Stimulated activated CD8-positive, alpha-beta memory T cell treated with anti-CD3 and anti-CD28 coated beads, Interleukin-7, amount 100 ng/mL, for 1 hour (primary cell): ENCODE measurements at places on chromosomes 1 and 21.

DNA sequence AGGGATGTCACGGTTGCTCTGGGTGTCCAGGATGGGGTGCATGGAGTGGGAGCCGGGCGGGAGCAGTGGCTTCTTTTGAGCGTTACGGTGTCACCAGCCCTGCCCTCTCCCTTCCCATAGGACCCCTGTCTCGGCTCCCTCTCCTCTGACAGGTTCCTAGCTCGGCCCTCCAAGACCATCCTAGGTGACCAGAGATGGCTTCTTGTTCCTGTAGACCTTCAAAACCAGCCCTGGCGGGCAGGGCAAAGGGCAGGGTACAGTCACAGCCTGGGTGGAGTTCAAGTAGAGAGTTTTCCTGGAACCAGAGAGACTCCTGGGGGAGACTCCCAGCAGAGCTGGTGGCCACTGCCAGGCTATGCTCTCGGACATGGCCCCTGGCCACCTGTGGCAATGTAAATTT lies 345.6 kb upstream of the AJAP1 start:
- no peak for DNase-seq

DNA sequence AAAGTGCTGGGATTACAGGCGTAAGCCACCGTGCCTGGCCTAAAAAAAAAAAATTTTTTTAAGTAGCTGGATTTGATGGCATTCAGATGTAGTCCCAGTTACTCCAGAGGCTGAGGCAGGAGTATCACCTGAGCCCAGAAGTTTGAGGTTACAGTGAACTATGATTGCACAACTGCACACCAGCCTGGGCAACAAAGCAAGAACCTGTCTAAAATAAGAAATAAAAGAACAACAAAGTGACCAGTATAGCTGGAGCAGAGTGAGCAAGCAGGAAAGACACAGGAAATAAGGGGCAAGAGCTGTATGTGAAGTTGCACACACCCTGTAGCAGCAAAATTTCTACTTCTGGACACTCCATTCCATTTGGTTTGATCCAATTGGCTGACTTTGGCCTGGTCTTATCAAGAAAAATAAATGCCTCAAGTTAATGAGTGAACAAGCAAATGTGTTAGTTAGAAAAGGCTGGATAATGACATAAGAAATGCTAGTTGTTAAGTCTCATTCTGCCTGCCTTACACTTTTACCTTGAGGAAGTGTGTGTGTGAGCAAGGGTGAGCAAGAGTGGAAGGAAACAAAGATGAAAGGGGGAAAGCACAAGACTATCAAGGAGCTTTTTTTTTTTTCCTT lies 7.9 kb downstream of the ATP5IF1 start:
- no peak for DNase-seq

GRCh38 chr1:183517401-183517800 lies 45.1 kb downstream of the SMG7 start:
- DNase-seq: no peak

DNA sequence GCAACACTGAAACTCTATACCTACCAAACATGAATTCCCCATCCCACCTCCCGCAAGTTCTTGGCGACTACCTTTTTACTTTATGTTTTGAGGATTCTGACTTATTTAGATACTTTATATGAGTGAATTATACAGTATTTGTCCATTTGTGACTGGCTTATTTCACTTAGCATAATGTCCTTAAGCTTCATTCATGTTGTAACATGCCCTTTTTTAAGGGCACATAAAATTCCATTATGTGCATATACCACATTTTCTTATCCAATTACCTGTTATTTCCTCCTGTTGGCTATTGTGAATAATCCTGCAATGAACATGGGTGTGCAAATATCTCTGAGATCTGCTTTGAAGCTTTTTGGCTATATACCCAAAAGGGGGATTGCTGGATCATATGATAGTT lies 22.0 kb upstream of the CHIT1 start:
- DNase-seq: no peak

DNA sequence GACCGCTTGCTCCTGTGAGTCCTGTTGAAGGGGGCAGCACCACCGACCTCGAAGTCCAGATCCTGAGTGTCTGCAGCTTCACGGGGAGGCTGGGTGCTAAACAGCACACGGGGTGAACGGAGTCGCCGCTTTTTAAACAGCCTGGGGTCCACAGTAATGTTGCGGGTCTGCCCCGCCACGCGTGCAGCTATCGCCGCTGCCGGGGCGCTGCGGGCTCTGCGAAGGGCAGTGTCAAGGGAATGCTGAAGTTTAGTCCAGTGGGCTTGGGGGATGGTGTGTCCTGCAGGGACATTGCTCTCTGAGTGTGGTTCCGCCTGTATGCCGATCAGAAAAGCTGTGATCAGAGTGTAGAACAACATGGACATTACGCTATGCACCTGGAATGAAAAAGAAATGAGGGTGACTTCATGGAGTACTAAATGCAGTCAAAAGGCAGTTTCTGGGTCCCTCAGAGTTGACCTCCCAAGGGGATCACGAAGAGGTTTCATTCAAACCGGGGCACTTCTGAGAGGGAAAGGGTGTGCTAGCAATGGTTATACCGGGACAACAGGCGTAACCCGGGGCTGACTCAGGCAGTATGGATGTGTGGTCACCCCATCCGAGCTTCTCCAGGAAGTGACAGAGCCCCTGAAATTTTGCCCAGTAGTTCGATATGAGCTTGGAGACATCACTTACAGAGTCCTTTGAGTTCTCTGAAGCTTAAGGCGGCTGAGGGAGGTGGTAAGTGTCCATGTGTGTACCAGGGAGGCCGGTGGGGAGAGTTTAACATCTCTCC lies 51.4 kb downstream of the NGF start:
- DNase-seq: no peak

DNA sequence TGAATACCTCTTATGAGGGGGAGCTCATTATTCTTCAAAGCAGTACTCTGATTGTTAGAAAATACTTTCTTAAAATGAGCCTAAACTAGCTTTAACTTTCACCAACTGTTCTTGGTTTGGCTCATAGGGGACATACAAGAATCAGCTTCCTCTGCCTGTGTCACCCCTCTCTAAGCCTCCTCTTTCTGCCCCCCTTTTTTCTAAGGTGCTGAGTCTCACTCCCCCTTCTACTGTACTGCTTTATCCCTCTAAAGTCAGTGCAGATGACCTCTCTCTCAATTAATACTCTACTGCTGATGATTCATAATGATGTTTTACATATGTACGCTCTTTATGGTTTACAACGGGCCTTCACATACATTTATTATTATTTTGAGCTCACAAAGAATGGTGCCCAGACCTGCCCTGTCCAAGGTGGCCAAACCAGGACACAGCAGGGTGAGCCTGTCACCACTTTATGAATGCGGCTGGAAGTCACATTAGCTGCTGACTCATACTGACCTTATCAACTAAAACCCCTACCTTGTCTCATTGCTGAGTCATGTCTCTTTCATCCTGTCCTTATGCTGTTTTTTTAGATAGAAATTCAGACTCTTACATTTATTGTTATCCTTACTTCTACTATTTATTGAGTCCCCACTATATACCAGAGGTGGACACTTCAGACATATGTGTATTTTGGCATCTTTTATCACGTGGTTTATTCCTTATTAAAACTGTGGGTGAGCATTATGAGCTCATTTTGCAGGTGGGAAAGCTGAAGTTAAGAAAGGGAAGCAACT lies 126.9 kb downstream of the RNF220 start:
- no peak for DNase-seq

DNA sequence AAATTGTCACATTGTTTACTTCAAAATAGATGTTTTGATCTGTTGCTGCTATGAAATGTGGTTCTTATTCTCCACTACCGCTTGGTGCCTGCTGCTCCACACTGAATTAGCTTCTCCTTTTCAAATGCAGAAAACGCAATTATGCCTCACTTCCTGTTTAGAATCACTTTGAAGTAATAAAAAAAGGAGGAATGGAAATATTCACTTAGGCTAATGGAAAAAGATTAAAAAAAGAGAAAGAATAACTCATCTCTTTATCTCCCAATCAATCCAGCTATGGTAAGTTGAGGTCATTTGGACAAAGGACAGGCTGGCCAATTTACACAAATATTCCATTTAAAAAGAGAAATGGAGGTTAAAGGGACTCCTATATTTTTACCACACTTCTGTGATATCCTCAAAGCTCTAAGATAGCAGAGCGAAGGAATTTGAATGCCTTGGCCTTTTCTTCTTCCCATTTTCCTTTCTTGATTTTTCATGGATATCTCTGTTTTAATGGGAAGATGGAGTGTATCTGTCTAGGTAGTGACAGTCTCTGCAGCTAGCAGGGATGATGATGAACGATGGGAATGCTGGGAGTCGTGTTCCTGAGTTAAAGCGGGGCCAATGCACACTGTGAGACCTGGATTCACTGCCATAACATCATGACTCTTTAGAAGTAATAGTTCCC lies 35.7 kb downstream of the RGS5 start:
- DNase-seq: no peak
